ENCODE measurements at places on chromosomes 13 and 19.

DNA sequence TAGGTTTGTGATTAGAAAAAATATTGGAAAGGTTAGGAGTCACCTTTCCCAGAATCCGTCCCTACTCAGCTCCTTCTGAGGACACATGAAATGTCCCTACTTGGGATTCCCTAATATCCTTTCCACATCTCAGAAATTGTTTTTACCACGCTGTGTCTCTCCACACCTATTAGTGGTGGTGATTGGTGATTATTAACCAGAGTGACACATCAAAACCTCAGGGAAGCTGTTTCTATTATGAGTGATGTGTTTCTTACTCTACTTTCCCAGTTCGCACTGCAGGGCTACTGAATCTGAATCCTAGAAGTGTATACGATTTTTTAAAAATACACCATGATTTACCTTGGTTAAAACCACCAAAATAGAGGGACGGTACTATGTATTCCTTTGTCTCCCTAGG is 460.8 kb downstream of the TBC1D4 start:
- DNase-seq: no peak

DNA sequence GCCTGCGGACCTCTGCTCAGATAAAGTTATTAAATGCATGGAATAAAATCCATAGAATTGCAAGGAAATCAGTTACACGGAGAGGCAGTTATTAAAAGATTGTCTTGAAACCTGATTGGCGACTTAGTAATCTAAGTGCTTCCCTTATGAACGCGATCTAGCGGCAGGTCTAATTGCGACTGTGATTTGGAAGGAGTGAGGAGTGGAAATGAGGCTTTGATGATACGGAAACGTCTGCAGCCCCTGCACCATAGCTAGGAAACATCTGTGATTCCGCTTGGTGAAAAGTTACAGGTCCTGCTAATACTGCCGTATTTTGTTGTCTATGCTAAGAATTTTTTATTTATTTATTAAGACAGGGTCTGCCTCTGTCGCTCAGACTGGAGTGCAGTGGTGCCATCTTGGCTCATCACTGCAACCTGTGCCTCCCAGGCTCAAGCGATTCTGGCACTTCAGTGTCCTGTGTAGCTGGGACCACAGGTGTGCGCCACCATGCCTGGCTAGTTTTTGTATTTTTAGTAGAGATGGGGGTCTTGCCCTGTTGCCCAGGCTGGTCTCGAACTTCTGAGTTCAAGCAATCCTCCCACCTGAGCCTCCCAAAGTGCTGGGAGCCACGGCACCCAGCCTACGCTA is 887 bp downstream of the NDUFS7 start:
- DNase-seq: no peak

DNA sequence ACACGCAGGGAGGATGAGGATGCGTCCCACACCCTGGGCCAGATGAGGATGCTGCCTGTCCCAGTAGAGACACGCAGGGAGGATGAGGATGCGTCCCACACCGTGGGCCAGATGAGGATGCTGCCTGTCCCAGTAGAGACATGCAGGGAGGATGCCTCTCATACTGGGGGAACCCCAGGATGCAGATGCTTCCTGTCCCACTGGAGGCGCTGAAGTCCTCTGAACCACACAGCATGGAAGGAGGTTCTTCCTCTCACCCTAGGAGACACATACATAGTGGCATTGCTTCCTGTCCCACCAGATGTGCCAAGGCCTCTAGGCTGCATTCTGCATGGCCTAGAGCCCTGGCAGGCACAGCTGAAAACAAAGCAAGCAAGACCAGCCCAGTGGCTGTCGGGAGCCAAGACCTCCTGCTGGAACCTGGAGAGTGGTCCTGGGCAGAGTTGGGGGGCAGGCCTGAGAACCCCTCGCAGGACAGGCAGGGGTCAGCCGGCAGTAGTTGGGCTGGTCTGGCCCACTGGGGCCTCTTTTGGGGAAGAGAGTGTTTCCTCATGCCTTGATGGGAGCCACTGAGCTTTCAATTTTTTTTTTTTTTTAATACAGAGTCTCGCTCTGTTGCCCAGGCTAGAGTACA is 4.3 kb downstream of the HPN start:
- no peak for DNase-seq

DNA sequence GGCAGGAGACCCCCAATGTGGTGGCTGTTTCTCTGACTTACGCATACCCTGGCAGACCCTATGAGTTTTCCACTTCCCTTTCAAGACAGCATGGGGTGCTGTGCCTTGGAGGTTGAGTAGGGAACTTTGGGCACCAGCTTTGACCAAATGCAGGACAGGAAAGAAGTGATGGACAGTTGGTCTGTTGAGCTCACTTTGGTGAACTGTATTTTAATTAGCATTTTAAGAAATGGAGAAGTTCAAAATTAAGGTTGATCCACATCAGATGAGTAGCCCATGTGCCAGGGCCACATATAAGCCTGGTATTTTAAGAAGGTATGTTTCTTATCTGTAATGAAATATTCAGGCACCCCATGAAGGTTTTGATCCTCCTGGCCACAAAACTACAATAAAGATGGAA is 46.1 kb upstream of the RAP2A start:
- DNase-seq: no peak

DNA sequence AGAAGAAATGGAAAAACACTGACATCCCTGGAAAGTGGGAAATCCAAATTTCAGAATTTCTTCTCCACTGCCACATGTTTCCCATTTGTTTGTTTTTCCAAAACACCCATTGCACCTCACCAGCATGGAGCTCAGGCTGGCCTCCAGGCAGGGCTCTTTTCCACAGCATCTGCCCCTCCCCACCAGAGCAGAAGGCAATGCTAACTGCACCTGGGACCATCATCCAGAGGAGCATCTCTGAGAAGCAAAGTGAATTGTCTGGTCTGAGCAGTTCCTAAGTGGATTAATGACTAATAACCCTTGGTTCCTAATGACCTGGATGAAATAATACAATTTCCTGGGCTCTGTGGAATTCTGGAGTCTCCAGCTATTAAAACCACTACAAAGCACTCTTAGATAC is 8.8 kb upstream of the CYSLTR2 start:
- DNase-seq: no peak

GRCh38 chr19:29497686-29498436 is 27.9 kb upstream of the VSTM2B start:
- DNase-seq: no peak

GRCh38 chr19:39138221-39139211 is 12.9 kb downstream of the PAK4 start:
- DNase-seq: no peak

Data from foreskin melanocyte (primary cell).